Suprapubic skin (tissue), 4 donors: ENCODE measurements at places on chromosomes 4 and X. TPM values are rescaled to one million over a fixed set of nuclear protein-coding genes. Genes with fewer than 3 reads are reported as not detected.

The TEX13B gene
- not detected for total RNA-seq

The ENPEP gene
- 2.5 TPM for total RNA-seq

The TRO gene
- total RNA-seq, result 3.5 TPM

The PCDH10 gene
- 0.68 TPM for total RNA-seq

The SCML1 gene
- 8.8 TPM for total RNA-seq

The BGN gene
- total RNA-seq, result 40.7 TPM

The GABRE gene
- 140 TPM for total RNA-seq

The PSAPL1 gene
- total RNA-seq, result 268 TPM

The NSG1 gene
- 113 TPM for total RNA-seq

The EVC2 gene
- 11.0 TPM for total RNA-seq

The UGT2B15 gene
- not detected for total RNA-seq

The GAGE1 gene
- total RNA-seq, result not detected

The HTRA3 gene
- total RNA-seq, result 12.0 TPM

The LAS1L gene
- total RNA-seq, result 35.5 TPM

The HHIP gene
- total RNA-seq, result not detected

The SPANXN1 gene
- not detected for total RNA-seq

The MYL5 gene
- 5.3 TPM for total RNA-seq

The SYTL5 gene
- 0.25 TPM for total RNA-seq

The TMPRSS11F gene
- total RNA-seq, result 14.7 TPM

The SLC6A14 gene
- total RNA-seq, result 7.2 TPM

The FAM236D gene
- not detected for total RNA-seq

The S100P gene
- 4.7 TPM for total RNA-seq

The HSFX1 gene
- 1.9 TPM for total RNA-seq

The PRKX gene
- 42.2 TPM for total RNA-seq

The IL13RA2 gene
- not detected for total RNA-seq

The MYOZ2 gene
- not detected for total RNA-seq

The SPON2 gene
- total RNA-seq, result 52.3 TPM

The GPR173 gene
- 0.21 TPM for total RNA-seq

The PLXNB3 gene
- 23.9 TPM for total RNA-seq

The TMEM31 gene
- not detected for total RNA-seq
